ENCODE measurements at places on chromosomes 16 and 17.

DNA sequence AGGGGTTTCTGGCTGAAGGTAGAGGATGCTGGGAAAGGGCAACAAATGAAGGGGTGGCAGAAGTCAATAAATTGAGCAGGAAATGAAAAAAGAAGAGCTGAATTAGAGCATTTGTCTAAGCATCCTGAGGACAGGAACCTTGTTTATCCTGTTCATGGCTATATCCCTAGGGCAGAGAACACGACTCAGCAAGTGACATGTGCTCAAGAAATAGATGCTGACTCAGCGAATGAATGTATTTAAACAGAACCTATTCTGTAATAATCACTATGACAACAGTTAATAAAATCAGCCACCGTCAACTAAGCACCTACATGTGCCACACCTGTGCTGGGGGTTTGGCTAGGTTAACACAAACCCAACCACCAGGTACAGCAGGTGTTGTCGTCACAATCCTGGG lies 80.3 kb downstream of the CDK5R1 start:
- DNase-seq, result no peak

DNA sequence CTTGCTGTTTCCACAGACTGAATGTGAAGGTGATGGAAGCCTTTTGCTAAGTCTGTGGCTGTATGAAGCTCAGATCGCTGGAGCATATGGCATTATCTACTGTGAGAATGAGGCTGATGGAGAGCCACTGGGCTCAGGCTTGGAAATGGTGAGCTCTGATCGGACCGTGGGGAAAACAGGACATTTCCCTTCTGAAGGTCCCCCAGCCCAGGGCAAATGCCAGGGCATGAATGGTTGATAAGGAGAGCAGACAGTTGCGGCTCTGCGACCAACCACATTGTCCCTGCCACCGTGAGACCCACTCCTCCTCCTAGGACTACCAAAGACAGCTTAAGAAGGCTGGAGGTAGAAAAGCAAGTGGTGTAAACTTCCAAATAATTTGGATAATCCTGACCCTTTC lies 4.7 kb upstream of the CUEDC1 start:
- DNase-seq, result no peak

GRCh38 chr17:38434178-38434665 lies 6.0 kb downstream of the ARHGAP23 start:
- DNase-seq, result no peak

GRCh38 chr17:80386341-80386740 lies 28.6 kb upstream of the ENDOV start:
- no peak for DNase-seq

GRCh38 chr17:35104844-35105450 lies 14.7 kb downstream of the RAD51D start:
- DNase-seq, result no peak

DNA sequence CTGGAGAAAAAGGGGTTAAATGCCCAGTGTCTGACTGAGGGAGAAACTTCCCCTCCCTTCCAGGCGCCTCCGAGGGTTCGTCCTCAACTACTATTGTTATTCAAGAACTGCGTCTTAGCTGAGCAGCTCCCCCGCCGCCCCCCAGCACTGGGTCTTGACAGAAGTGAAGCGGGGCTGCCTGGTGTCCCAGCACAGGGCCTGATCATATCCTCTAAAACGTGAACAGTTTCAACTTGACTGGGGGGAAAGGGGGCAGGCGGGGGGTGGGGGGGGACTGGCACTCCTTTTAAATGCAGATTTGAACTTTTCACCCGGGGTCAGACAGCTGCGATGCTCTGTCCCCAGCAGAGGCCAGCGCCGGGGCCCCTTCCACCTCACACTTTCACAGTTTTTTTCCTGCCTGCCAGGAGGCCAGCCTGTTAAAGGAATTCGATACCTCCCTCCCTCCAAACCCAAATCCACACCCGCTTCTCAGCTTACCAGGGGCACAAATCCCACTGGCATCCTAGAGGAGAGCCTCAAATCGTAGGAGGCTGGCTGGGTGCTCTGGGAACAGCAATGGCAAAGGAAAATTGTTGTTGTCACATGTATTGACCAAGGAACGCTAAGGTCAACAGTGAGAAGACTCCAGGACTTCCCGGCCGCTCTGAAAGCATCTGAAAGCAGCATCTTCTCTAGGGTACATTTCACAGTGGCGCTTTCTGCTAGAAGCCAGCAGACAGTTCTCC lies 14.5 kb downstream of the ZFHX3 start:
- DNase-seq, result no peak

DNA sequence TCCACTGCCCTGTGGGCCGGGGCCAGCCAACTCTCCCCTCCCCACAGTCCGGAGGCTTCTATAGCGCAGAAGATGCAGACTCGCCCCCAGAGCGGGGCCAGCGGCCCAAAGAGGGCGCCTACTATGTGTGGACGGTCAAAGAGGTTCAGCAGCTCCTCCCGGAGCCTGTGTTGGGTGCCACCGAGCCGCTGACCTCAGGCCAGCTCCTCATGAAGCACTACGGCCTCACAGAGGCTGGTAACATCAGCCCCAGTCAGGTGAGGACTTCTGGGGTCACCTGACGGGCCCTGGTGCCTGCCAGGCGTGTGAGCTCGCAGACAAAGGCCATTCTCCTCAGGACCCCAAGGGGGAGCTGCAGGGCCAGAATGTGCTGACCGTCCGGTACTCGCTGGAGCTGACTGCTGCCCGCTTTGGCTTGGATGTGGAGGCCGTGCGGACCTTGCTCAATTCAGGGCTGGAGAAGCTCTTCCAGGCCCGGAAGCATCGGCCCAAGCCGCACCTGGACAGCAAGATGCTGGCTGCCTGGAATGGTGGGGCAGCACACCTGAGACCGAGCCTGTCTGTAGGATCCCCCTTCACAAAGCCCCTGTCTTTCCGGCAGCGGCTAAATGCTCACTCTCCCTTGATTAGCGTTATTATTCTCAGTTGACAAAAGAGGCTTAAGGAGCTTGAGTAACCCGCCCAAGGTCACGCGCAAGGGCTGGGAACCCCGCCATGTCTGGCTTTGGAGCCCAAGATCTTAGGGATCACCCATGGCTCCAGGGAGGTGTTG lies 3.9 kb downstream of the SPATA20 start:
- peak; percentile 93 for DNase-seq

DNA sequence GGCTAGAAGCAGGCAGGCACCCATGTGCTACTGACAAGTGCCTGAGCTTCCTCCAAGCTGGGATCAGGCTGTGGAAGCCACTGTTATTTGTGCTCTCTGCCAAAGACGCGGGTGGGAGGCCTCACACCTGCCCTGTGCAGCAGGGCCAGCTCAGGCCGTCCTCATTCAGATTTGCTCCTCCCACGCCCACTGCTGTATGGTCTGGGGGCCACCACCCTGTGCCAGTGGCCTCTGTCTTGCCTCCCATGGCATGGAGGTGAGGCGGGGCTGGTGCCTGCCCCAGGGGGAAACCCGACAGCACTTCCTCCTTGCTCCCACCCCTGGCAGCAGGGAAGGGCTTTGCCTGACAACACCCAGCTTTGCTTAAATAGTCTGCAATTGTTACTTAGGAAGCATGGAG lies 356.5 kb upstream of the CDH8 start:
- DNase-seq, result no peak

GRCh38 chr16:77951788-77952187 lies 70.6 kb upstream of the CLEC3A start:
- DNase-seq, result no peak
